ENCODE measurements at places on chromosomes 12 and 14.

DNA sequence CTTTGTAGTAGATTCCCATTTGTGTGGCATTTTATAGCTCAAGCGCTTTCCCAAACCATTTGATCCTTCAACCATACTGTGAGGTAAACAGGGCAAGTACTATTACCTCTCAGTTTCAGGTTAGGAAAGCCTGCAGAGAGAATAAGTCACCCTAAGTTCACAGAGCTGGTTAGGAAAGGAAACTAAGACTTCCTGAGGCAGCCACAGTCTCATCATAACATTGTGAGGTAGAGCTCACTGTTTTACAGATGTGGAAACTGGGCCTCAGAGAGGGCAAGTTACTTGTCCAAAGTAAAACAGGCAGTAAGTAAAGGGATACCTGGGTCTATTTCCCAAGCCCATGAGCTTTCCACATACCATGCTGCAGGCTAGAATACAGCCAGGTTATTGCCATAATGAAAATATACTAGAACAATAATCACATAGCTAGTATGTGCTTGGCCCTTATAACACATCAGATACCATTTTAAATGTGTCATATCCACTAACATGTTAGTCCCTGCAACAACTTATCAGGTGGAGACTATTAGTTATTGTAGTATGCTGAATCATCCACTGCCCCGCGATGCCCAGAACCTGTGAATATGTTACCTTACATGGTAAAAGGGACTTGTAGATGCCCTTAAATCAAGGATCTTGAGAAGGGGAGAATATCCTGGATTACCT is 150.9 kb upstream of the GRIP1 start:
- DNase-seq, result no peak

DNA sequence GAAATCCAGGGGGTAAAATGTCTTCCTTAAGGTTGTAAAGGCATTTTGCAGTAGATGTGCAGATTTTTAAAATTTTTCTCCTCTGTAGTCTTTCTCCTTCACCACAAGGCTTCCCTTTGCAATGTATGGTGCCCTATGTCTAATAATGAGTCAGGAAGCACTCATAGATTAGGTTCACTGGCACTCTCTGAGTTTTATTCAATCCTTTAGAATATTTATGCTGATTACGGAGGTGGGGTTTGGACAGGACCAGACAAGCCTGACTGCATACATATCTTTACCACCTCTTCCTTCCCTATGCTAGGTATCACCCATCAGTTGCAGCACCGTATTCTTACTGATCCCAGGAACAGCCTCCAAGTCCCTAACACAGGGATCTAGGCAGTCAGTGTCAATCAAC is 99.5 kb downstream of the NEDD1 start:
- no peak for DNase-seq

DNA sequence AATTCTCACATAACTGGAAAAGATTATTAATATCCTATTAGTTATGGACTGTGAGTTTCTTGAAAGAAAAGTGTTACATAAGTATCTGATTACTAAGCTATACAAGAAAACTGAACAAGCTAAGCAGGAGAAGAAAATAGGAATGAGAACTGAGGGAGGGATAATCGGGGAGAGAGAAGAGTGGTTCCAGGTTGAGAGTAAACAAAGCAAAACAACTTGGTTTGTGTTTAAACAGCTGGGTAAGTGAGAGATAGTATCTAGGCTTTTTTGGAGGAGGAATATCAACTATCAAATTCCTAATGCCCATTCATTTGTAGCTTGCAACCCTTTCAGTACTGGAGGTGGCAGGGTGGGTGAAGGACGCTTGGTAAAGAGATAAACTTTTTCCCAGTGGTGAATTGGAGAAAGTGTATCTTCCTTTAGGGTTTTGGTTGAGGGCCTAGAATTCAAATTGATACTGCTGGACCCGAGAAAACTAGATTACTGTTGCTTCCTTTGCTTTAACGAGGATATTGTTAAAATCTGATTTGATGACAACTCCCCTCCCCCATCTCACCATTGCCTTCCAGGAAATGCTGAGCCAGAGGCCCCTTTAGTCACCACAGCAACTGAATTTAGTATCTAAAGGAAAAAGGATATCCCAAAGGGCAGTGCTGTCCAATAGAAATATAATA is 2.0 kb upstream of the SLC2A3 start:
- peak; percentile 66 for DNase-seq

DNA sequence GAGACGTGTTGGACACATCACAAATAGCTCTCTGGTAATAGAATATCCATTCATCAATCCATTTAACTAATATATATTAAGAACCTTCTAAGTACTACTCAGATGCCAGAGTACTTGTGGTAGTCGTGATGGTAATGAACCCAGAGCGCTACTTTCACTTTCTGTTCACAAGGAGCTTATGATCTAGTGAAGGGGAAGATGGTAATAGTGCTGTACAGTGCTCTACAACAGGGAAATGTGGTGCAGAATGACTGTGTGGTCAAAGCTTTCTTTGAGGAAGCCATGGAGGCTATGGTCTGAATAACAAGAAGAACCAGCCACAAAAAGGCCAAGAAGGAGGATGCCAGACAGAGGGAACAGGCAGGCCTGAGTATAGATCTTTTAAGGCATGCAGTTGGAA is 212.0 kb downstream of the PTPRO start:
- peak; percentile 65 for DNase-seq

- no peak for DNase-seq
Observed at GRCh38 chr12:8701046-8701660, 3.4 kb downstream of the RIMKLB start.

DNA sequence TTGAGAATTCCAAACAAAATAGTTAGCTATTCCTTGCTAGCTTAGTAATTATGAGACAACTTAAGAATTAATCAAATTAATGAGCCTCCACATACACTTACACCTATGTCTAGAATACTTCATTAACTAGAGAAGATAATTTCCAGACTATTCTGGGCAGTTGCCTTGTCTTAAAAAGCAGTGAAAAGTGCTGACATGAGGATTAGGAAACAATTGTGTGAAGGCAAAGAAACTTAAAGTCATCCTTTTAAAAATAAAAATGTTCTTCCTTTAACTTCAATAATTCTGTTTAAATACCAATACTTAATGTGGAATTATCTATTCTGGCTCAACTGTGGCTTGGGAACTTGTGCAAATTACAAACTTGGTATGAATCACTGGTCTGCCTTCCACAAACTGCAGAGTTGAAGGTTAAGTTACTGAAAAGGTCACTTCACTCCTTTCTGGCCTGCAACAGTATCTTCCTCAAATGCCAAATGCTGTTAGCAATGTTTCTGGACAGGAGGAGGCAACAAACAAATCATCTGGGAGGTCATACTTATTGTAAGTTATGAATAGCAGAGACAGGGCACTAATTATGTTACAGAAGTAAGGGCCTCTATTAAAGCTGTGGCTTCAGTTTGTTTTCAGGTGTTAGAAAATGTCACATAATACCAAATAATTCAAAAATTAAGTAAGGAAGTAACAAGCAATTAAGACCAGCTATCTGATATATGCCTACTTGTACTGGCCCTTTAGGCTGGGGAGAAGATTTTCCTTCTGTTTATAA is 19.2 kb downstream of the PPTC7 start:
- peak; percentile 72 for DNase-seq

GRCh38 chr12:104761091-104761490 is 197.0 kb downstream of the SLC41A2 start:
- no peak for DNase-seq

GRCh38 chr14:70096866-70097265 is 91.9 kb downstream of the SLC8A3 start:
- DNase-seq, result peak; percentile 14

DNA sequence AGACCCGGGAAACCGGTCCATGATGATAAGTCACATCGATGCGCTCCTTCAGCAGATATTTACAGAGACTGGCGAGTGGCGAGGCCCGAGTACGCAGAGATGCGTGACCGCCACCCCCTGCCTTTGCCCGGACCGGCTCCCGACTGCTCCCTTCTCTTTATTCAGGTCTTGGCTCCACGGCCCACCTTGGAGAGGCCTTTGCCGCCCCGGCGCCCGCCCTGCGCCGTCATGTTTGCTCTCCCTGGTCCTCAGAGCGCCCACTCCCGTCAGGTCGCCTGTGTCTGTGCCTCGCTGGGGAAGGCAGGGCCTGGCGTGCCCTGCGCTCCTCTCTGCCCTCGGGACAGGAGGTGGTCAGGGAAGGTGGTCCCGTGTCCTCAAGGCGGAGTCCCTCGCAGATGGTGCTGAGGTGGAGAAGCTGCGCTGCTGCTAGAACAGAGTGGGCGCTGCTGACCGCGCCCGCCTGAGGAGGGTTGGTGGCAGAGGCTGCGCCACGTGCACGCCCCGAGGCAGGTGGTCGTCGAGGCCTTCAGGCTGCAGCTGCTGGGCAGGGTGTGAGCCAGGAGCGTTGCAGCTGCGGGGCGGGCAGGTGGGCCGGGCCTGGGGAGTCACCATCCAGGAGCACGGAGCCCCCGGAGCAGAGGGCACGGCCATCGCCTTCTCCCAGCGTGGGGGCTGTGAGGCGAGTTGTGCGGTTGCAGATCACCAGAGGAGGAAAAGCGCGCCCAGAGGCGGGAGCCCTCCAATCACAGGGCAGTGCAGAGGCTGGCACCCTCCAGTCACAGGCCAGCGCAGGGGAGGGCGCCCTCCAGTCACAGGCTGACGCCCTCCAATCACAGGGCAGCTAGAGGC is 27.2 kb downstream of the DDX51 start:
- no peak for DNase-seq

DNA sequence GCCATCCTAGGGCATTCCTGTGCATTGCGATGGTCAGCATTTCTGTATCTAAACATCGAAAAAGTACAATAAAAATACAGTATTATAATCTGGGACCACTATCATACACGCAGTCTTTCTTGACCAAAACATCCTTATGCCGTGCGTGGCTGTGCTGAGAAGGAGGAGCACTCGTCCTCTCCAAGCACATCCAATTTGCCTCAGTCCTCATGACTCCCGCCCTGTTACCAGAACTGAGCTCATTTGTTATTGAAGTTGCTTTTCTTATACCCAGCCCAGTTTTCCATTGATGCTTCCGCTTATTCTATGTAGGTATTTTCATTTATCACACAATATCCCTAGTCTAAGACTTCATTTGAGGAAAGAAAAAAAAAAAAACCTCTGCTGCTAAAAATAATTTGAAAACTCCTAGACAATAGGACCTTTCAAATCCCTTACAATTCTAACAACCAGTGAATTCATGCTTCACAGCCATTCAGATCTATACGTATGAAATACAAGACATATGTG is 236.9 kb upstream of the PLEKHG7 start:
- no peak for DNase-seq

DNA sequence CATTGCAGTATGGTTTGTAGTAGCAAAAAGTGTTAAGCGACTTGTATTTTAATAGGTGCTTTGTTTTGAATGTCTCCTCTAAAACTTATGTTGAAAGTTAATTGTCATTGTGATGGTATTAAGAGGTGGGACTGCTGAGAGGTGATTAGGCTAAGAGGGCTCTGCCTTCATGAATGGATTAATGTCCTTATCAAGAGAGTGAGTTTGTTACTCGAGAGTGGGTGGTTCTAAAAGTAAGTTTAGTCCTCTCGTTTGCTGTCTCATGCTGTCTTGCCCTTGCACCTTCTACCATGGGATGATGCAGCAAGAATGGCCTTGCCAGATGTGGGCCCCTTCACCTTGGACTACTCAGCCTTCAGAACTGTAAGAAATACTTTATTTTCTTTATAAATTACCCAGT is 17.4 kb downstream of the ZDHHC17 start:
- DNase-seq, result no peak

DNA sequence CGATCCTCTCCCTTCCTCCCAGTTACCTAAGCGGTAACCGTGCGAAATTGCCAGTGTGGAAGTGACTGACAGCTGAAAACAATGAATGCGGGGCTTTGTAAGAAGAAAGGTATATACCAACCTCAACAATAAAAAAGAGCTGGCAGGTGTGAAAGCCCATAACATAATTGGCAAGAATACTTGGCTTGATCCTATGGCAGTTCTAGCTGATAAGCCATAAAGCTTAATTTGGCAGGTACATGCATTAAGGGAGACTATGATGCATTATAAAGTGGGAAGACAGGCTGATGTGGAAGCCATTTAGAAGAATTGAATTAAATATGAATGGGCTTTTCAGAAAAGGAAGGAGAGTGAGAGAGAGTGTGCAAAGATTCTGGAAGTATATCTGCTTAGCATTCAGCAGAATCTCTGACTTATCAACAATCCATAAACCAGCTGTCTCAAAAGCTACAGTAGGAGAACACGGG is 71.3 kb downstream of the CRACR2A start:
- DNase-seq, result no peak

DNA sequence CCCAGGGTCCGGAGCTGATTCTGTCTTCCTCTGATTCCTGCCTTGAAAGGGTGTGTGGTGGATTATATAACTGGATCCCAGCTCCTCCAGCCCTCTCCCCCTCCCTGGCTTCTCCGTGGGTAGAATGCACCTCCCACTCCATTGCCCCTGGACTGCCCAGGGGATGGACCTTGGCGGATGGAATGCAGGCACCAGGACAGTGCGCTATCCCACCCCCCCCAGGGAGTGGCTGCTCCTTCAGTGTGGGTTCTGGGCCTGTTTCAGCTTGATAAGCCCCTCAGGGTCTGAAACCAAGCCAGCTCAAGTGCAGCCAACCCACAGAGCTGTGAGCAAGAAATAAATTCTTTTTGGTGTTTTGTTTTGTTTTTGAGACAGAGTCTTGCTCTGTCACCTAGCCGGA is 112.4 kb upstream of the TMEM132D start:
- DNase-seq, result no peak

DNA sequence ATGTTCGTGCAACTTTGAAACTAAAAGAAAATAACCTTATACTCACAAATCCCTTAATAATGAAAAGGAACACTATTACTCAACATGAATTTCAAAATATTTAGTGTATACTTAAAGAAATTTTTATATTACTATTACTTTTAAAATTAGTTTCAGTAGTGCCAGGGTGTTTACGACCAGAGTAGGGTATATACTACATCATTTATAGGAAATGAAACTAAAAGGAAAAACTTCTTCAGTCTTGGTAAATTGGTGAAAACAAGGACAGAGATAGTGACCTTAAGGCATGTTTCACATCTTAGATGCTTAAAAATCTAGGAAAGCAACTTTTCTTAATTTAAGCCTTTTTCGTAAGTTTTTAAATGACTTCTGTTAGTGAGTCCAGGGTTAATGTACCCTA is 4.5 kb downstream of the USP15 start:
- DNase-seq, result no peak

- DNase-seq, result no peak
Observed at GRCh38 chr12:56476143-56476542, 7.8 kb downstream of the SPRYD4 start.

DNA sequence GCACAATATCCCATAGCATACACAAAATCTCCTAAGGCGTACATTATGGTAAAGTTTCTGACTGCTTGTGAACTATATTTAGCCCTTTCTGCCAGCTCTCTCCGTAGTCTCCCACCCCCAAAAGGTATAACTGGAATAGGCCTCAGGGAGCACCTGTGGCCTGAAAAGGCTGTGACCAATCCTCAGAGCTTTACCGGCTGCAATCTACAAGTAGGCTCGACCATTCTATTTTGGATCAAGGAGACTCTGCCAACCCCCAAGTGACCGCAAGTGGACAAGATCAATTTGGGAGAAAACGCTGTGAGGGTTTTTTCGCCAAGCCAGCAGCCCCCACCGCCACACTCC is 1.2 kb downstream of the PPTC7 start:
- no peak for DNase-seq

DNA sequence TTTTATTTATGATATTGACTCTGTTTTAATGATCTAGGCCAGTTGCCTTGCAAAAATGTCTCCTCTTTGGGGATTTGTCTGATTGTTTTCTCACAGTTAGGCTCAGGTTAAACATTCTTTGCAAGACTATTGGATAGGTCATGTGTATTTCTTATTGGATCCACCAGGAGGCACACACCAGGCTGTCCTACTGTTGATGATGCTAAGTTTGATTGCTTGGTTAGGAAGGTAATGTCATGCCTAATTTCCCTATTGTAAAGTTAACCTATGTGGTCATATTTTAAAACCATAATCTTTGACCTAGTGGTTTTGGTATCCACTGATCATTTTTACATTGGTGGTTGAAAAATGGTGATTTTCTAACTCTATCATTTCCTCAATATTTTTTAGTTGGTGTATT is 137.1 kb downstream of the BRMS1L start:
- peak; percentile 11 for DNase-seq

Measured in NB4 (cell line).